ENCODE measurements at places on chromosomes 7 and 10.
A peak's percentile ranks its signal among the peaks of the same experiment; 100 is the strongest.

DNA sequence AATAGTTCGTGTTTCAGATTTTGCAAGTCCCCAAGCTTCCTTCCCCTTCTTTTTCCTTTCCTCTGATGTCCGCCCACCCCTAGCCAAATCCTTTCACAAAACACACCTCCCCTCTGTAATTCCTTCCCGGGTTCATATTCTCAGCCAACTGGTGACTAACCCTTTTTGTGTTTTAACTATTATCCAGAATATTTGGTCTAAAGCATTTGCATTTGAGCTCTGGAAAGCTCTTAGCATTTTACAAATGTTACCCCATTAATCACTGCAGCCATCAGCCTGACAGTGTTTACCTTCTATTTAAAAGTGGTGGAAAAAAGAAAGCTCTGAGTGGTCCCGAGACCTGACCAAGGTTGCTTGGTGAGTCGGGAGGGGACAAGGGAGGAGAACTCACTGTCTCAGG, 139.0 kb downstream of the CREB5 start:
- DNase-seq = no peak

- no peak for DNase-seq
Measured at GRCh38 chr10:96636551-96636950, 49.7 kb upstream of the TM9SF3 start.

DNA sequence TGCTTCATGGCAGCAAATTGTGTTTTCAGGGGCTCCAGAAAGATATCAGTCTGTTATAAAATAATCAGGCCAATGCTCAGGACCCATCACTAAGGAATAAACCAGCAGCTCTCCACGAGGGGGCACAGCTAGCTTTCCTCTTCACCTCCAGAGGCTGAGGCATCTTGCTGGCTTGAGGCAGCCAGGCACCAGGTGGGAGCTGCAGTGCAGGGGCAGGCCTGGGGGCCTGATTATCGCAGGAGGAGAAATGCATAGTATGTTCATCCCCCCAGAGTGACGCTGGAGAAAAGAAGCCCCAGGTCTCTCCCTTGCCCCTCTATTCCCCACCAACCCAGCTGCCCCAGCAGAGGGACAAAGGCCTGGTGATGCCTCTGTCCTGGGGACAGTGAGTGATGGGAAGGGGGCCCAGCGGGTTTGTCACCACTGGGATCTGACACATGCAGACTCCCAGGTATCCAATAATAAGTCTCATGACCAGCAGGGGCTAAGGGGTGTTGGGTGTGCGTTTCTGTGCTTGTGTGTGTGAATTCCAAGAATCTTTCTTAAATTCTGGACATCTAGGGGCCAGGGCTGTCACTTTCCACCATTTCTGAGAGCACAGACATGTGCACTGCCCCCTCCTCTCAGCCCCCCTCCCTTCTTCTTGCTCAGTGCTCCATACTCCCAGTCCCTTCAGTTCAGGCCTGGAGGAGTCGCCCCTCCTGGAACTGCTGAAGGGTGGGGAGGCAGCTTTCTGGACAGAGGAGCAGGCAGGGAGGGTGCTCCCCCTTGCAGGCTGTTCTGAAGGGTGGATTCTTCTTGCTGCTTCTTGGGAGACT, 128.1 kb upstream of the FAM20C start:
- no peak for DNase-seq

- no peak for DNase-seq
Measured at GRCh38 chr10:113202011-113202410, 252.0 kb downstream of the TCF7L2 start.

- DNase-seq = no peak
Measured at GRCh38 chr10:82529062-82529461, 654.1 kb downstream of the NRG3 start.

GRCh38 chr10:110305767-110306451, 1.2 kb upstream of the SMNDC1 start:
- peak; percentile 84 for DNase-seq

GRCh38 chr7:147081117-147081516, 964.5 kb downstream of the CNTNAP2 start:
- DNase-seq = no peak

DNA sequence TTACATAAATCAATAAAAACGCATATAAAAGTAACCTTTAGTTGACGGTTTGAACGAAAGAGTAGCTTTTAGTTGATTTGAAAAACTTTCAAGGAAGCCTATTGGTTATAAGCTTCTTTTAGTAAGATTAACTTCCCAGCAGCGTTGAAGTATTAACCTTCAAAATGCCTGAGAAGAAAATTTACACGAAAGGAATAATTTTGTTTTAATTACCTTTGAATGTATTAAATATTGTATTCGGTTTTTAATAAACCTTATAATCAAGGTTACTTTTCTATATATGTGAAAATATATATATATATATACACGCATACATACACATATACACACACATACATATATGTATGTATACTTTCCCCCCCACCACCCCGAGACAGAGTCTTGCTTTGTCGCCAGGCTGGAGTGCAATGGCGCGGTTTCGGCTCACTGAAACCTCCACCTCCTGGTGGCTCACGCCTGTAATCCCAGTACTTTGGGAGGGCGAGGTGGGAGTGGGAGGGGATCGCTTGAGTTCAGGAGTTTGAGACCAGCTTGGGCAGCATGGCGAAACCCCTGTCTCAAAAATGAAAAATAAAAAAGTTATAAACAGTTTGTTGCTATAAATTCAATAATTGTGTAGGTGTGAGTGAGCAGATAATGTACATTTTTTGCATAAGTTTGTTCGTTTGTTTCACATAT, 57.6 kb upstream of the EZH2 start:
- peak; percentile 72 for DNase-seq

GRCh38 chr10:13346283-13347042, 1.6 kb downstream of the SEPHS1 start:
- DNase-seq = no peak

- DNase-seq = no peak
Measured at GRCh38 chr7:44769376-44769775, 20.7 kb downstream of the ZMIZ2 start.

- DNase-seq = no peak
Measured at GRCh38 chr10:112039823-112040222, 143.7 kb downstream of the GPAM start.

DNA sequence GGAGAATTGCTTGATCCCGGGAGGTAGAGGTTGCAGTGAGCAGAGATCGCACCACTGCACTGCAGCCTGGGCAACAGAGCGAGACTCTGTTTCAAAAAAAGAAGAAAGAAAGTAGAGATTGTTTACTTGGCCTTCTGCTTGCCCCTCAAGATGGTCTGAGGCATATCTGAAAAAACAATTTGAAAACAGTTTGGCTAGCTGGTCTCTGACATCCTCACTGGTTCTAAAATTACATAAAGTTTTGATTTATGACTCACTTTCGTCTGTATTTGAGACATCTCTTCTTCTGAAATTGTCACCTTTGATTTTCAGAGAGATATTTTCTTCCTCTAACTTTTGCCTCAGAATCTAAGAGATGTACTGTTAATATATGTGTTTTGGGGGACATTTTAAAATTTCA, 49.6 kb upstream of the HELLS start:
- no peak for DNase-seq

GRCh38 chr7:15684111-15684800, 2.2 kb downstream of the MEOX2 start:
- DNase-seq = no peak

- DNase-seq = no peak
Measured at GRCh38 chr10:88923520-88923919, 29.1 kb downstream of the ACTA2 start.

DNA sequence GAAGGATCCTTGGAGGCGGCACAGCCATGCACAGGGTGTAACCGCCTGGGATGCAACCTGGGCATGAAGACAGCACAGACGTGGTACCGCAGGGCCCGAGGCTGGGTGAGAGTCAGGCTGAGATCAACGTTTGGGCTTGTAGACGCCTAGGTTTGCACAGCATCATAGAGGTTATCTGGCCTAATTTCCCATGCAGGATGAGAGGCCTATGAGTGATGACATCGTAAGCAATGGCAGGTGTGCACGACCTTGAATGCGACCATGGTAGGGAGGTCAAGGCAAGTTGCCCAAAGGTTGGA, 7.5 kb downstream of the CALML3 start:
- no peak for DNase-seq

- no peak for DNase-seq
Measured at GRCh38 chr7:100022621-100023020, 7.2 kb downstream of the ZKSCAN1 start.

- peak; percentile 75 for DNase-seq
Measured at GRCh38 chr7:100211342-100211780, 8.4 kb upstream of the PVRIG start.

GRCh38 chr7:130998993-130999602, 265.1 kb upstream of the KLF14 start:
- DNase-seq = no peak

DNA sequence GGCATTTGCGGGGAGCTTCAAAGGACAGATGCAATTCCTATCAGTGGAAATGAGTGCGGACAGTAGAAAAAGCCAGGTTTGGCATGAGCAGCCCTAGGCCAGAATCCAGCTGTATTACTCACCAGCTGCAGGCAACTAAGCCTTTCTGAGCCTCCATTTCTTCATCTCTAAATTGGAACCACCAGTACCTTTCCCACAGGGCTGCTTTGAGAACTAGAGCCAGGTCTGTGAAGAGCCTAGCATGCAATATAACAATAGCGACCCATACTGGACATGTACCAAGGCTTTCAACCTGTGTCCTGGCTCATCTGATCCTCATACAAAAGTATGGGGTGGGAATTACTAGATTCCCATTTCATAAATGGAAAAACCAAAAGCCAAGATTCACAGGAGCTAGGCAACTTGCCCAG, 101.0 kb downstream of the GSAP start:
- no peak for DNase-seq

DNA sequence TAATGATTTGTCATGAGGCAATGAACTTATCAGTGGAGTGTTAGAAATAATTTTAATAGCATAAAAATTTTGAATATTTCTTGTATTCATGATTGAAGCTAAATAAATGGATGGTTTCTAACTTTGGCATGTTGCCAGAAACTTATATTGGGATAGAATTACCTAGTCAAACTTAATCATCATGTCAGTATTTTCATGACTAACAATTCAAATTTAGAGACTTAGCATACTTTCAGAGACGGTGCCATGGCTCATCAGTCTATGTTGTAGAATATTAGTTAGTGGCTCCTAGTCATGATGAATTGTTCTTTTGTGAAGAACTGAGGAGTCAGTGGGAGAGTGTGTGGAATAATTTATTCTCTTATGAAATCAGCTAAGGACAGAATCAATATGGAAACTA, 599.6 kb upstream of the POT1 start:
- DNase-seq = no peak

DNA sequence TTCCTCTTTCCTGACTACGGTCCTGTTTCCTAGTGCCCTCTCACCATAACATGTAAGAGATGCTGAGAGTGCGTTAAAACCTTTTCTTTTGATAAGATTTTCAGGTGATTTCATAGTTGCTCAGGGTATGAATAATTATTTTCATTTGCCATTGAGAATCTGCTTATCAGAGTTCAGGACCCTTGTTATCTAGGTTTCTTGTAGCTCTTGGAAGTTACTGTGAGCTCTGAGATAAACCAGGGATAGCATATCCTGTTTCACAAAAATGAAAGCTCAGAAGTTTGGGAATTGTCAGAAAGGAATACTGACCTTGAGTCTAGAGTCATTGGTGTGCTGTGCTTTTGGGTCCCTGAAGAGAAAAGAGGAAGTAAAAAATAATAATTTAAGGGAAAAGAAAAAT, 76.8 kb upstream of the PRKG1 start:
- no peak for DNase-seq
